NCI-H1436 (cell line): ENCODE measurements at places on chromosomes 6 and 20.

- DNase-seq = no peak
Observed at GRCh38 chr6:145798530-145798929, 16.1 kb downstream of the FBXO30 start.

GRCh38 chr6:135094403-135094821, 39.8 kb upstream of the HBS1L start:
- no peak for DNase-seq

DNA sequence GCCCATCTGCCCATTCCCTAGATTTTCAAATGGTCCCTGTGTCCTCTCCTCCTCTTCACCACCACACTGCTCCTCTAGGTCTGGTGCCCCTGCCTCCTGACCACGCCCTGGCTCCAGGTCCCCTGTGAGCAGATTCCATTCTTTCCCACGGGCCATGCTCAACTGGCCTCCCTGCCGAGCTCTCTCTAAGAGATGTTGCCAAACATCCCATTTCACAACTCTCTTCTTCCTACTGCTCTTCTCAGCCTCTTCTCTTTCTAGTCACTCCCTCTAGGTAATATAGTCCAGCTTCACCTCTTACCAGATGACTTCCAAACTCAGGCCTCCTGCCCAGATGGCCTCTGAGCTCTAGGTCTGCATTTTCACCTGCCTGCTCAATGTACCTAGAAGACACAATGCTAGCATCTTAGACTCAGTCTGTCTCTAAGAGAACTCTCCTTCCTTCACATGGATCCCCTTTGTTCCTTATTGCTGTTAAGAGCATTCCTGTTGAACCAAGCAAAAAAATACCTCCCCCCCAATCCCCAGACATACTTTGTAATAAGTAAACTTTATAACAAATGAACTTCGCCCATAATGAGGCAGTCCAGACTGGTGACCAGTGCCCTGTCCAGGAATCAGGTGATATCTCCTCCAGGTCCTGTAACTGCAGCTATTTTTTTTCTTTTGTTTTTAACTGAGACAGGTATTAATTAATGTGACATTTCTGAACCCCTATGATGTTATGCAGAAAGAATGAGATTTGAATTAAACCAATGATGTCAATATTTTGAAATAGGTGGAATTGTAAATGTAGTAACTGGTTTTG, 79.0 kb downstream of the LYRM4 start:
- no peak for DNase-seq

- DNase-seq = no peak
Observed at GRCh38 chr6:31351401-31352309, 5.3 kb downstream of the HLA-B start.

DNA sequence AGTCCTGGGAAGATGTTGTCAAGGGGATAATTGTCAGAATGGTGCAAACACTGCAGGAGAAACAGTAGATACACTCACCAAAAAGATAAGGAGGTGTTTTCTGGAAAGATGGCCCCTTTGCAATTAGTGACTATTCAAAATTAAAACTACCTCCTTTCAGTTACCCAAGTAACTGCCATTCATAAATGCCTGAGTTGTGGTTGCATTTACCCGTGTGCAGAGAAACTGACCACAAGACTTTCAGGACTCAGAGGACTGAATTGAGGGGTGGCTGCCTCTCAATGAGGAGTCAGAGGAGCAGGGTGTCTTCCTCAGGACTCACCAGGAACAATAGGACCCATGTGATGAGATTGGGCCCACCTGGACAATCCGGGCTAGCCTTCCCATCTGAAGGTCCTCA, 39.0 kb downstream of the GCM1 start:
- no peak for DNase-seq

- DNase-seq = no peak
Observed at GRCh38 chr6:5192135-5192794, 68.5 kb downstream of the LYRM4 start.

DNA sequence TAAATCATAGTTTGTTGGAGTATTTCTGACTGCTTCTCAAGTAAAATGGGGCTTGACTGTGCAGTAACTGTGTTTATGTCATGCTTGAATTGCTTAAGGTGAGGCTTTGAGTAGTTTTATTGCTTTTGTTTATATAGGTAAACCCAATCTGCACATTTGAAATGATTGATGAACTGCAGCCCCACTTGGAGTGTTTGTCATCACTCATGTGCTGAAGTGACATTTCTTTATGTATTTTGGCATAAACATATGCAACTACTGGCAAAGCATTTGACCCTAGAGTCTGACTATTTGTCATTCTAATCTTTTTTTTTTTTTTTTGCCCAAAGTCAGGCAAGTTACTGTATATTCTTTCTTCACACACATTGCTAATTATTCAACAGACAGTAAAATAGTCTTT, 491.4 kb upstream of the POU3F2 start:
- DNase-seq = no peak

DNA sequence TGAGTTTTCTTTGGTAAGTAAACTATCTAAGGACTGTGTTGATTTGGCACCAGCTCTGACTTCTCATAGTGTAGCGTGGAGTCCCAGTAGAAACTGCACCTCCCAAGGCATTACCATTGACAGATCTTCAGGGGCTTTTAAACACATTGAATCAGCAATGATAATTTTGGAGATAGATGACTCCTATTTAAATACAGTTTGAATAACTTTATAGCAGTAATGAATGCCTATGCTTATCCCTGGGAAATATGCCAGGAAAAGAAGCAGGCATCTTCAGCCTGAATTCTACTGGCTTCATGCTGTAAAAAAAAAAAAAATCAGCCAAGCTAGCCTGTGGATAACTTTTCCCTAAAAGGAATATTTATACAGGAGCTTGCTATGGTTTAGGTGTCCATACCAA, 895.9 kb downstream of the EYS start:
- no peak for DNase-seq

DNA sequence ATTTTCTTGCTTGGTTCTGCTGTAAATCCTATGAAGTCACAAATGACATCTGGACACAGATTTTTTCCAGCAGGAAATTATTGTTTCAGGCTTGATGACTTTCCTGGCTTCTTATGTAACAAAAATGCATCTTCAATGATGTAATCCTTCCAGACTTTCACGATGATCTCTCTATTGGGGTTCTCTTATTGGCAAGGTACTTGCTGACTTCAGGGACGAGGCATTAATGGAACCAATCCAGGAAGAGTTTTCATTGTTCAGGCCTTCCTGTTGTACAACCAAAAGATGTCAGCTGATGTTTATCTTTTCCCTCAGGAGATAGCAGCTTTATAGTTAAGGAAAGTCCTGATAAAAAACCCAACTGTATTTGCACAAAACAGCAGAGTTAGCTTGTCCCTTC, 118.5 kb upstream of the MMS22L start:
- DNase-seq = no peak

GRCh38 chr6:40398810-40399477, 188.2 kb downstream of the LRFN2 start:
- no peak for DNase-seq

DNA sequence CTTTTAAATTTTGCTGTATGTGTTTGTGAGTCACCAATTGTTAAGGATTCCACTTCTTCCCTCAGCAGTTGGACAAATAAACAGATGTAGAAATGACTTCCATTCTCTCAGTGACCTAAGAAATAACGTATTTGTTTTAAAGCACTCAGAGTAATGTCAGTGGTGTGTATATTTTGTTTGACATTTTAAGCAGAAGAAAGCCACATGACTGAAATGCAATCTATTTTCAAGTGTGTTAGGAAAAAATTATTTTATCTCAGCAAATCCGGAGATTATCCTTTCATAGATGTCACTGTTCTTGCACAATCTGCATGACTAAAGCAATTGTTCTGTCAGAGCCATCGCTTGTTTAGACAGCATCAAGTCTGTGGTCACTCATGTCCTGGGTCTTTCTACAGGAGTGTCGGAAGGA, 77.1 kb downstream of the JAG1 start:
- DNase-seq = no peak

- no peak for DNase-seq
Observed at GRCh38 chr6:117072781-117073180, 192.6 kb upstream of the VGLL2 start.

- no peak for DNase-seq
Observed at GRCh38 chr6:166747644-166748595, 120.9 kb upstream of the RPS6KA2 start.

- no peak for DNase-seq
Observed at GRCh38 chr20:43138061-43138770, 51.5 kb downstream of the PTPRT start.

DNA sequence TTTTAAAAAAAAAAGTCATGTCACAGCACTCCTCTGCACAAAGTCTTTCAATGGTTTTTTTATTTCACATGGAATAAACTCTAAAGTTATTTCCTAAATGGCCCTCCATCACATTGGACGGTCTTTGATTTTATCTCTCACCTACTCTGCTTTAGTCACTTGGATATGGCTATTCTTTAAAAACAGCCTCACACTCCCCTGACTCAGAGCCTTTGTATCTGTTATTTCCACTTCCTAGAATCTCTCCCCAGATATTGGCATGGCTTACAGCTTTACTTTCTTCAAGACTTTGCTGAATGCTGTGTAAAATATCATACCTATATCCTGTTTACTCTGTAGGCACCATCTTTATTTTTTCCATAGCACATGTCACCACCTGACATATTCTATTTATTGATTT, 194.7 kb upstream of the MCHR2 start:
- no peak for DNase-seq

GRCh38 chr6:90222724-90223198, 73.9 kb downstream of the BACH2 start:
- DNase-seq = no peak

DNA sequence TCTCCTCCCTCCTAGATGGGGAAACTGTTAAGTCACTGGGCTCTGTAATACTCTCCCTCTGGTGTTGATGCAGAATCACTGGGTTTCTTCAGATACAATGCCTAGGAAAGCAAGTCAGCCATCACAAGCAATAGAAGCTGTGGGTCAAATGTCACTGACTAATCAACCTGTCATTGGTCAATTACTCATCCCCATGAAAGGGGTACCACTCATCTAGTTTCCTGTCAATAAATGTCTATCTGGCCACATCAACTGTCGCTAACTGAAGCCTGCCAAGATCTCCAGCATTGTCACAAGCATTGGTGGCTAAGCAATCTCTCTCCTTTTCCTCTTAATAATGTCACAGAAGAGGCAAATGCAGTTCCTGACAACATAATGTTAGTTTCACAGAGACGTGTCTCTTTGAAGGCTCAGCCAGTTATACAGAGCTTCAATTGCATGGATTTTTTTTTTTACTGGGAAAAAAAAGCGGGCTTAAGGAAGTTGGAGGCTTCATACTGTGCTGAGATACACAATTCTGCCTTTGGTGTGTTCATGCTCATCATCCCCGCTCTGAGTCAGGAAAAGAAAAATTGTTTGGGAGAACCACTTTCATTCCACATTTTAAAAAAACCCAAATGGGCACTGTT, 355.9 kb downstream of the BTBD9 start:
- no peak for DNase-seq

- DNase-seq = no peak
Observed at GRCh38 chr6:455006-455585, 63.5 kb downstream of the IRF4 start.

DNA sequence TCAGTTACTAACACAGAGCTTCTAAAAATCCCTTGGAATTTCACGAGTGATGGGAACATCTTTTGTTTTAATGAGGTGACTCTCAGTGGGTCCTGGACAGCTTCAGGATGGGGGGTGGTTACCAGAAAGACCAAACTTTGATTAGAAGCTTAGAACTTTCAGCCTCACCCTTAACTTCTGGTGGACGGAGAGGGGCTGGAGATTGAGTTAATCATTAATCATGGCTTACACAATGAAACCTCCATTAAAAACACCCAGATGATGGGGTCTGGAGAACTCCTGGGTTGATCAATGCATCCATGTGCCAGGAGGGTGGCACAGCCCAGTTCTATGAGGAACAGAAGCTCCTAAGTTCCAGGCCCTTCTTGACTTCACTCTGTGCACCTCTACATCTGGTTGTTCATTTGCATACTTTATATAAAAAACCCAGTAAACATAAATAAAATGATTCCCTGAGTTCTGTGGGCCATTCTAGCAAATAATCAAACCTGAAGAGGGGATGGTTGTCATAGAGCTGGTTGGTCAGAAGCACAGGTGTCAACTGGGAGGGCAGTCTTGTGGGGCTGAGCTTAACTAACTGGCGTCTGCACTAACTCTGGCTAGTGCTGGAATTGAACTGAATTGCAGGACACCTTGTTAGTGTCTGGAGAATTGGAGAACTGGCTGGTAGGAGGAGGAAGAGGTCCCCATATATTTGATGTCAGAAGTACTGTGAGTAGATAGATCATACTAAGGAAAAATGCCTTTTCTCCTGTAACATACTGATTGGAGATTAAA, 10.3 kb downstream of the RMND1 start:
- no peak for DNase-seq

DNA sequence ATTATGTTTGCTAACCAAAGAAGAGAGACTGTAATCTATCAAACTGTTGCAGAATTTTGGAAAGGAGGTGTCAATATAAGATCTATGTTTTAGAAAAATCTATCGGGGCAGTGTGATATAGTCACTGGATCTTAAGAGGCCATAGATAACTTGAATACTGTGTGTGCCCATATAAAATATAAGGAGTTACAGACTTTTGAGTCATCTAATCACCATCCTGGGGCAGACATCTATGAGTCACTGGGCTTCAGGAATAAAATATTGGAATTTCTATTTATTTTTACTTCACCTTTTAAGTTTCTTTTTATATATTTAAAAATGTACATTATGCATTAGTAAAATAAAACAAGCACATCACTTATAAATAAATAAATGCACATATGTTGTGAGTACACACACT, 509.3 kb upstream of the MAN1A1 start:
- DNase-seq = no peak

DNA sequence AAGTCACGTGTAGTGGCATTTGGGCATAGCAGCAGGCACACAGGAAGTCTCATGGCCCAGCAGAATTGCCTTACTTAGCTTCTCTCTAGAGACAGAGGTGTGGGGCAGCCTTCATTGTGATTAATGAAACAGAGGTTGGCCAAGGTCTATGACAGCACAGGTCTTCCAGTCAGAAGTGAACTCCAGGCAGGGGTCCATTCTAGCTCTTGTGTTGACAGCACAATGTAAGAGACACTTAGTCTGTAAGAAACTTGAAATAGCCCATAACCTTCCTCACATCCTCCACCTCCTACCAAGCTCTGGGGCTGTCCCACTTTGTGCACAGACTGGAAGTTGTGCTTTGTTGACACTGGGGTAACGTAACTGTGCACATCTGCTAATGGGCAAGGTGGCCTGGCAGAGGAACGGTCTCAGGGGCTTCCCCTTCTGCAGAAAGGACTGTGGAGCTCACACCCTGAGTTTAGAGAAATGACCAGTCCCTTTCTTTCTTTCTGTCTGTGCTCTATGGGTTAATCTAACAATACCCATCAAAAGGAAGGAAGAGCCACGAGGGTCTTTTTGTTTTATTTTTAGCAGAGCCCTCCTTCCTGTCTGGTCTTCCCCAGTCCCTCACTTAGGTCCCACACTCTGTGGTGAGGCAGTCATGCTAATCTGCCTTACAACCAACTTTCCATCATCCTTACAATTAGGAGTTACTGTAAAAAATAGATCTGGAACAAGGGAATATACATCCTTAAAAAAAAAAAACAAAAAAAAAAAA, 35.6 kb upstream of the TAGAP start:
- DNase-seq = no peak
